ENCODE measurements at places on chromosomes 4 and X. TPM values are rescaled to one million over a fixed set of nuclear protein-coding genes. Genes with fewer than 3 reads are reported as not detected.

Gene NEXMIF
- not detected for total RNA-seq

Gene SPARCL1
- 0.31 TPM for total RNA-seq

Gene TMEM144
- 14.5 TPM for total RNA-seq

Gene JCHAIN
- not detected for total RNA-seq

Gene SCRG1
- total RNA-seq: under 0.01 TPM

Gene PSAPL1
- not detected for total RNA-seq

Gene CENPVL2
- total RNA-seq: not detected

Gene CT45A10
- not detected for total RNA-seq

Gene SNX12
- 74.3 TPM for total RNA-seq

Gene F8A2
- total RNA-seq: not detected

Gene SULT1B1
- not detected for total RNA-seq

Gene SUPT20HL2
- not detected for total RNA-seq

Gene GRID2
- total RNA-seq: not detected

Gene TCEAL3
- 3.8 TPM for total RNA-seq

Gene P2RY4
- total RNA-seq: not detected

Gene LPAR4
- not detected for total RNA-seq

Gene ATP1B4
- total RNA-seq: not detected

Gene FHL1
- 7.7 TPM for total RNA-seq

Gene PGAM4
- total RNA-seq: not detected

Gene PABPC1L2B
- total RNA-seq: not detected

Gene CPE
- total RNA-seq: not detected

Gene DIPK2B
- under 0.01 TPM for total RNA-seq

Gene CTSO
- total RNA-seq: 4.7 TPM

Gene VSIG1
- total RNA-seq: not detected

Gene GABRE
- total RNA-seq: 0.36 TPM

Gene SMR3B
- total RNA-seq: not detected

Gene KLHL5
- 26.2 TPM for total RNA-seq

Gene XAGE1A
- total RNA-seq: not detected

Gene PDCL2
- not detected for total RNA-seq

Gene SYP
- total RNA-seq: 2.1 TPM

Gene S100P
- not detected for total RNA-seq

Gene GASK1B
- total RNA-seq: 32.1 TPM

Gene MBNL3
- 13.1 TPM for total RNA-seq

All from melanocyte of skin (primary cell).